Activated T-helper 1 cell treated with anti-CD3 and anti-CD28 coated beads, Interleukin-12 subunit alpha, Interleukin-12 subunit beta, Interleukin-2, Interleukin-4 antibody, amounts not matched to agents 30 ng/mL and 10 ng/mL and 1 ng/mL, durations not matched to agents 14 hours and 24 hours and 36 hours (primary cell): ENCODE measurements at places on chromosomes 1 and 21. TPM values are rescaled to one million over a fixed set of nuclear protein-coding genes. Genes with fewer than 3 reads are reported as not detected.

Gene JMJD4
- total RNA-seq = 33.9 and 37.5 TPM in 2 replicates

Gene IL22RA1
- total RNA-seq = not detected in 2 replicates

Gene OLFML2B
- not detected in 2 replicates for total RNA-seq

DNA sequence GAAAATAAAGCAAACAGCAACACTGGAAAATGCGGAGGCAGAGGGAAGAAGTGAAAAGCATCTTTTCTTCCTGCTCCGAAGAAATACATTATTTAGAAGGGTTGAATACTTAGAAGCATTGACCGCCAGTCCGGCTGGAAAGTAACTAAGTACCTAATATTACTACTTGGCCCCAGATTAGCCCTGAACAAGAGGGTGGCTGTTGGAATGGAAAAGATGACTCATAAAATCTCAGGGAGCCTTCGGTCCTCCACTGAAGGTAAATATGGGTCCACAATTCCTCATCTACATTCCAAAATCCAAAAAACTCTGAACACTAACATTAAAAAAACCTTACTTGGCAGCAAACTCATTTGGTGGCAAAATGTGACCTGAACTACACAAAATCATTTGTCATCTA is 40.1 kb downstream of the BCAR3 start:
- no peak for DNase-seq

DNA sequence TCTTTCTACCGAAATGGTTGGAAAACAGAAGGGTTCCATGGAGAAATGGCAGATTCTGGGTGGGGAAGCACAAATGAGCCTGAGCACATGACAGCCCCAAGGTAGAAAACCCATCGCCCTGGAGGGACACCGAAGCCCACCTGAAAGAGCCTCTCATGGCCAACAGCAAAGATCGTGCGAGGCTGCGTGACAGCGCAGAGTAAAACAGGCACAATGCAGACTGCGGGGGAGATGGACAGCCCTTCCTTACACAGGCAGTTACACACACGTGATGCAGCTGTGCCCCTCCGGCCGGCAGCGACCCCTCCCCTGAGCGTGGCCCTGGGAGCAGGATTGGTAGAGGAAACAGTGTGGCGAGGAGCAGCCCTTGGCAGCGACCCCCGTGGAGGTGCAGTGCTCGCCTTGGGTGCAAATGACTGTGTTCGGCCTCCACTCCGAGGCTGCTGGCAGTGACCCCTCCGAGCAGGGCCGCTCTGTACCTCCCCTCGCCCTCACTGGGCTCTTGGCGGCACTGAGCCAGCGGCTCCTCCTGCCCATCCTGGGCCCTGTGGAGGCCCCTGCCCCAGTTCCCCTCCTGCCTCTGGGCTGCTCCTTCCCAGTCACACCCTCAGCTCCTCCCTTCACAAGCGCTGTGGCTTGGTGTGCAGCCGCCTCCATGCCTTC is 120.9 kb upstream of the COL6A1 start:
- no peak for DNase-seq

- DNase-seq = no peak
Measured at GRCh38 chr1:31765041-31765467, 914 bp upstream of the ADGRB2 start.

Gene SLC26A9
- total RNA-seq = not detected in 2 replicates

Gene FALEC
- total RNA-seq = not detected in 2 replicates

DNA sequence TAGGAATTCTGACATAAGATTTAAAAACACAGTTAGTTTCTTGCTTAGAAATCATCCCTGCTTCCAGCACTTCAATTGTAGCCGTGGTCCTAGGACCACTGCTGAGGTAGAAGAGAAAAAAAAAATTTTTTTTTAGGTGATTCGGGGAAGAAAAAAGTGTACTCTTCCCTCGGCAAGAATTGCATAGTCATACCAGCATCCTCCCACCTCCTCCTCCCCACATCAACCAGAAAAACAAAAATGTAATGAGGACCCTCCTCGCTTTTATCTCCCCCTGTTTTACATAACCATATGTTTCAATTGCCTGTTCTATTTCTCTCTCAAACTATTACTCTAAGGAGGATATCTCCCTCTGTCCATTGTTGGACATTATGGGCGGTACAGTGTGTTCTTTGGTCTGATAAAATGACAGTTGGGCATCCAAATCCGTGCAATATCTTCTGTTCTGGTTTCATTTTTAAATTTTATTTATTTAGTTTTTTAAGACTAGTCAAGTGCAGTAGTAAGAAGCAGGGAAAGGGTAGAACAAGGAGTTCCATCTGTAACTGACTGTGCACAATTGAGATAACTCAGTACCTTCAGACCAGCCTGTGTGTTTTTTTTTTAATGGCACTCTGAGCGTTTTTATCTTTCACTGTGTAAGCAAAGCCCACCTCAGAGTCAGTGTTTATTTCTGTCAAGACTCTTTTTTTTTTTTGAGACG is 10.4 kb upstream of the MFSD2A start:
- no peak for DNase-seq

Gene GJA8
- not detected in 2 replicates for total RNA-seq

DNA sequence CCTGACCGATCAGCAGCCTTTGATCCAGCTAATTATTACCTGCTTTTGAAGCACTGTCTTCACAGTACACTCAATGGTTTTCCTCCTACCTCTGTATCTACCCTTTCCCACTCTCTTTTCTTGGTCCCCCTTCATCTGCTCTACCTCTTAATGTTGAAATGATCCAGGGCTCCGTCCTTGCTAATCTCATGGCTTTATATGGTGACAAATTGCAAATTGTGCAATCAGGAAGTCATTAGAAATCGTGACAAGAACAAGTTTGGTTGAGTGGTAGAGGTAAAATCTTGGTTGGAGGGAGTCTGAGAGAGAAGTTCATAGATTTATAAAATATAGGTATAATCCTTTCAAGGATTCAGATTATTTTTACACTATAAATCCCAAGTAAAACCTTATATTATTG is 9.6 kb upstream of the CYB5R1 start:
- no peak for DNase-seq

GRCh38 chr21:29449306-29449950 is 150.7 kb downstream of the BACH1 start:
- DNase-seq = no peak

DNA sequence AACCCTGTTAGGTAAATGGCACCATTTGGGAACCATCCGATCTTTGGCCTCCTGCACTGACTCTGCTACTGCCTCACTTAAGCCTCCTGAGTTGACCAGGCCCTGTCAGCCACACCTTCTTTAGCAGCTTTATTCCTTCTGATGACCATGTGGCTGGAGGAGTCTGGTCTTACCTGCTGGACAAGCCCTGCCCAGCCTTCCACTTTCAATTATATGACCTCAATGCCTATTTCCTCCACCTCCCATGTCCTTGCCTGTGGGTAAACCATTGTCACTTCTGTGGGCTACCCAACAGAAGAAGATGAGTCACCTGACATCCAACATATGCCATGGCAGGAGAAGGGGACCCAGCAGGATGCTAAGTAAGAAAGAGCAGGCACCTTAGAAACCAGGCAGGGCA is 393.8 kb downstream of the NTNG1 start:
- DNase-seq = no peak

DNA sequence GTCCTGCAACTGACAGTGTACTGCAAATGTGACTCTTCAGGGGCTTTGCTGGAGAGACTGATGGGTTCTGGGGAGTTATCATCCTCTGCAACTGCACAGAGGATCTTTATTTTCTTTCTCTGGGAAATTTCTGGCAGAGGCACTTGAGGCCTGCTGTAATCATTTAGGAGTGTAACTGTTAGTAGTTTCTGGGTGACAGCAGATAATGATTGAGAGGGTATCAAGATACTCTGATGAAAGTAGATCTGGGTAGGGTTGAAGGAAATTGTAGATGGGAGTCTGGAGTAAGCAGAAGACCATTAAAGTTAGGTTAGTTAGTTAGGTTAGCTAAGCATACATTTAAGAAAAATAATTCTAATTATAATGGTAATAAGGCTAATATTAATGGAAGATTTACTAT is 11.0 kb upstream of the DDR2 start:
- no peak for DNase-seq

Gene DMRTB1
- total RNA-seq = not detected in 2 replicates

GRCh38 chr1:204705888-204706837 is 20.6 kb upstream of the LRRN2 start:
- no peak for DNase-seq

DNA sequence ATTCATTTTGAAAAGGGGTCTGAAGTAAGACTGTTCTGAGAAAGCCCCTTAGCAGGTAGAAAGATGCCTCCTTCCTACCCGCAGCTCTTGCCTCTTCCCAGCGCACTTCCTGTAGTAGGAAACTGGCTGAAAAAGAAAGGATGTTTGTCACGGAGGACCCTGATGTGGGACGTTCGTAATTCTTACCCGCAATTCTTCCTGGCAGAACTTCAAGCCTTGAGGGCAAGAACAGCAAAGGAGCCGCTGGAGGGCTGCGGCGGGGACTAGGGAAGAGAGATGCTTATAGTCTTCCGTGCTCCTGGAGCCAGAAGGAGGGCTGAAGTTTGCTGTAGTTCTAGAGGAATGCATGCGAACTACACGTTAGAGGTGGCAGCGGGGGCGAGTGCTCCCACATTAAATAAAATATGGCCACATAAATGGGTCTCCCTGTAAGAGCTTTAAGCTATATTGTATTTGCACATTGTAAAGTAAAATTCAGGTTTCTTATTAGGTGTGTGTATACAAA is 6.3 kb downstream of the C1orf53 start:
- DNase-seq = no peak

Gene SPRR5
- total RNA-seq = not detected in 2 replicates

Gene ATP1A2
- not detected in 2 replicates for total RNA-seq

DNA sequence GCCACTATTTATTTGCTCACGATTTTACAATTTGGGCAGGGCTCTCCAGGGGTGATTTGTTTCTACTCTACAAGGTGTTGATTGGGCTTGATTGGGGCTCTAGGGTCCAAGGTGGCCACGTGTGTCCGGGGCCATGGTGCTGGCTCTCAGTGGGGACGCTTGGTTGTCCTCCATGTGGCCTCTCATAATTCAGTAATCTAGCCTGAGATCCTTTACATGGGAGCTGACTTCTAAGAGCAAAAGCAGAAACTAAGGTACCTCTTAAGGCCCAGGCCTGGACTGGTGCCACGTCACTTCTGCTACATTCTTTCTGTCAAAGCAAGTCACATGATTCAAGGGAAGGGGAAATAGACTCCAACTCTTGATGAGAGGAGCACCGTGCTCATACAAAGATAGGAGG is 8.1 kb upstream of the PSRC1 start:
- DNase-seq = no peak
